Activated naive CD4-positive, alpha-beta T cell treated with anti-CD3 and anti-CD28 coated beads, Interleukin-2, amount 50 U/mL, for 72 hours (primary cell): ENCODE measurements at places on chromosomes 12 and 14.

- DNase-seq, result no peak
Measured at GRCh38 chr14:99936056-99936455, 129.2 kb upstream of the EVL start.

DNA sequence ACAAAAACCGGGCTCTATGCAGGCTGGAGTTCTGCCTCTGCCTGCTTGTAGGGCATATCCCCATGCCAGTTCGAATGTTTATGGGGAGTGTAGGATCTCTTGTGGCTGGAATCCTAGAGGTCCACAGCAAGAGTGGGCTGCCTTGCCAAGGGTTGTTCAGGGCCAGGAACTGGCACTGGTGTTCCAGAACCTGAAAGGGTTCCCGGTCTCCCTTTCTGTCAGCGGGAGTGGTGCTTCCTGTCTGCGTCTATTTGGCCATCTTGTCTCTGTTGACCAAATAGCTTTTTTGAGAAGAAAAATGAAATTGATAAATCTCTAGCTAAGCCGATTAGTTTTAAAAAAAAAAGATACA is 17.8 kb downstream of the OLR1 start:
- no peak for DNase-seq

GRCh38 chr12:2783936-2784600 is 10.7 kb upstream of the FKBP4 start:
- DNase-seq, result peak; percentile 62

DNA sequence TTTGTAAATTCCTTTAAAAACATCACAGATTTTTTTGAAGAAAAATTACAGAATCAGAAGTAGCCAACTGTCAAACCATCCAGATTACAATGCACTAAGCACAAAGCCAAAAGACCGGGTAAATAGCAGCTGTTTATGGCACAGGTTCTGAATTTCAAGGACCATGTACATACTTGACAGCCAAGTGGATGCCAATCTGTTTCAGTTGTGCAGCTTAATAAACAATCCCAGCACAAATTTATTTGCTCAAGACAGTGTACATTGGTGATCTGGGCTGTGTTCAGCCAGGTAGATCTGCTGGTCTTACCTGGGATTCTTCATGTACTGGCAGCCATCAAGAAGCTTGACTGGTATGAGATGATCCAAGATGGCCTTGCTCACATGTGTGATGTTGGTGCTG is 229.8 kb upstream of the FLRT2 start:
- DNase-seq, result no peak

GRCh38 chr12:65918021-65918420 is 93.7 kb downstream of the HMGA2 start:
- no peak for DNase-seq

- no peak for DNase-seq
Measured at GRCh38 chr14:71682337-71682736, 249.9 kb upstream of the RGS6 start.

DNA sequence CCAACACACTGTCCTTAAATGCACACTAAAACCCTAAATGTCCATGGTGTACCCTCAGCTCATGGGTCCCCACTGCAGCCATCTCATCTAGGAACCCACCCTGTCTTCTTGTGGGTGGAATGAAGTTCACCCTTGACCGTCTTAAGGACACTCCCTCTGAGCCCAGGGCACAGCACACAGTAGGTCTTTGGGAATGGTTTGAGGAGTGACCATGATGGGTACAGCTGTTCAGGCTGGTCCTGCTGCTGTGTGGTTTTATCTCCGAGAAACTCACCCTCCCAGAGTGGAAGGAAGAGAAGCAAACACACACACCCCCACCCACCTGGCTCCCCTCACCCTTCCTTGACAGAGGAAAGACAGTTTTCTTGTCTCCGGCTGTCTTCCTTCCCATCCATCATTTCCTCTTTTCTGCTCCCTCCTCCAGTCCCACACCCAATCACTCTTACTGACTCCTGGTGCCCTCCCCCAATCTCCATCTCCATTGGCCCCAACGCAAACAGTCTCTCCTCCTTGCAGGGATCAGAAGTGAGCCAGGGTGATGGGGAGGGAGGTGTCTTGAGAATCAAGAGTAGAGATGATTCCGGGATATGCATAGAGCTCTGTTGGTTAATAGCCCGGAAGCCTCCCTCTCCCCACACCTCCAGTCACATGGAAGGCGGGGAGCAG is 105.9 kb upstream of the LHX5 start:
- DNase-seq, result no peak

- DNase-seq, result no peak
Measured at GRCh38 chr12:130568501-130568900, 147.6 kb downstream of the RIMBP2 start.

DNA sequence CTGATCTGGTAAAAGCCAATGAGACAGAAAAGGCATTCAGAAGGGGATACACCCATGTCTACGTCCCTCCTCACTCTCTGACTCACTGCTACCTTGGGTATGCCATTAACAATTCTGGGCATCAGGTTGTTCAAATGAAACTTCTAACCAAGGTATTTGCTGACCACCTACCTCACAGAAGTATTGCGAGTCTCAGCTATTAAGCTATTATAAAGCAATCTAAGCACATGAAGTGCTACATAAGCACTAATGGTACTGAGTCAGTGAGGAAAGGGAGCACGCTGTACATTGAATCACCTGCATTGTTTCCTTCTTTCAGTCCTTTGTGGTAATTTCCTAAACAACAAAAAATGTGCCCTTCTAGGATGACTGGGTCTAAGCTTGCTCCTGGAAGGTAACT is 62.8 kb upstream of the CCDC91 start:
- DNase-seq, result no peak

DNA sequence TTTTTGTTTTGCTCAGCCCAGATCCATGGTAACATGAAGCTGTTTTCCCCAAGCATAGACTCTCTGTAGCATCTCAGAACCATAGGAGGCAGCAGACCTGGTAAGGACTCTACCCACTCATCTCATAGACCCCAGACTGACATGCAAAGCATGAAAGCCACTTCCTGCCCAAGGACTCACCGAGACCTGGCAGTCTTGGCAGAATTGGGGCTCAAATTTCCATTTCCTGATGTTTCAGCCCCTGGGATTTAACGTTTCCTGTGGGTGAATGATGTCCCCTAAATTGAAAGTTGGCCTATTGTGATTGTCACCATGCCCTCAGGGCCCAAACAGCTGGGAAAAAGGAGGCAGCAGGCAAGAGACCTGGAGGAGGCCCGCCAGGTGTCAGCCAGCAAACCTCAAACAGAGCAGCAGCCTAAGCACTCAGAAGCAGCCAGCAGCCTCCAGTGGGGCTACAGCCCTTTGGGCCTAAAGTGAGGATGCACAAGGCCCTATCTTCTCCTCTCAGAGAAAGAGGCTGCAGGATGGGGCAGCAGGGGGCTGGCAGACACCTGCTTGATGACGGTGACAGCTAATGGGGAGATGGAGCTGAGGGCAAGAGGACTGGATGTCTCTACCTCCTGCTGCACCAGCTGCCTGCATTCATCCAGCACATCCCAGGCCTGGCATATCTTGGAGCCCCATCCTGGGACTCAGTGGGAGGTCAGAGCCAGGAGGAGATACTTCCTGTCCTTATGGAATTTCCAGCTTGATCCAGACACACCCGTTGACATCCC is 8.5 kb downstream of the KRT85 start:
- no peak for DNase-seq

DNA sequence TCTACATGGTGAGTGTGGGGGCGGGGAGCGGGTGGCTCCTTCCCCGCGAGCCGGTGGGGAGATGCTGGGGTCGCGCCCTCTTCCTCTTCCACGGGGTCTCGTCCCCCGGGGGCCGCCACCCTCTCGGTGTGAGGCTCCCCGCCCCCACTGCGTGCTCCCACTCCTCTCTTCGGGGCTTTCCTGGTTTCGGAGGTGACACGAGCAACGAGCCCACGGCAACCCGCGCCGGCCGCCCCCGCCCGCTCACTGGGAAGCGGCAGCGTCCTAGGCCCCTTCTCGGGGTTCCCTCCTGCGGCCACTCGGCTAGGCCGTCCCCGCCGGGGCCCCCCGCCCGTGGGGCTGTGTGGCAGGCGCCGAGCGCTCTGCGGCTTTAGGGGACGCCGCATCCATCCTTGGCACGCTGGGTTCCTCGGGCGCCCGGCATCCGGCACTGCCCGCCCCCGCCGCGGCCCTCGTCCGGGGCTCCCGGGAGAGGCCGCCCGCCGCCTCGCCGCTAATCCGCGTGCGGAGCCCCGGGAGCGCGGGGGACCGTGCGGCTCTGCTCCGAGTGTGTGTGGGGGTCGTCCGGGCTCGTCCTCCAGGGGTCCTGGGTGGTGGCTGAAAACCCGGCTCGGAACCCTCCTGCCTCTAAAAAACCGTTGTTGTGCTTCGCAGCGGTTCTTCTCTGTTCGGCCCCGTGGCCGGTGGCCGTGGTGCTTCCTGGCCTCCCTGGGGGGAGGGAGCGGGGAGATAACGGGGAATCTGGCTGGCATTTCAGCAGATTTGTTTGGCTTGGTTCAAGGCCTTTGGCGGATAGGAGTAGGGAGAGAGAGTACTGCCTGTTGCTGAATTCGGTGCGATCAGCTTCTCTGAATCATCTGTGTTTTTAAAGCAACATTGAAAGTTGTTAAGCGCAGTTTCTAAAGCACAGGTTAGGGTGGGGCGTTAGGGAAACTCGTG is 1.0 kb downstream of the PCNX1 start:
- peak; percentile 63 for DNase-seq

DNA sequence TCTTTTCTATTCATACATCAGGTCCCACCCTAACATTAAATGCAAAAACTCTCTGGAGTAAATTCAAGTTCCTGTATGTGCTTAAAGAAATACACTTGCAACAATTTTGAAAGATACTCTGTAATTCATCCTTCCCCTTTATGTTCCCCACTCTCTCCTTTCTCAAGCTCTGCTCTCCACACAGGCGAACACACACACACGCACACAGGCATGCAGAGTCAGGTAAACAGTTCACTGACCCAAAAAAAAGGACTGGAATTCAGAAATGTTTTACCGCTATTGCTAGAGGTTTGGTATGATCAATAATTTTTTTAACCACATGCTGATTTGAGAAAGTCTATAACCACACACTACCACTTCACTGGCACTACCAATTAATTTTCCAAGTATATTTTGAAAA is 152.4 kb upstream of the TMCC3 start:
- DNase-seq, result no peak

DNA sequence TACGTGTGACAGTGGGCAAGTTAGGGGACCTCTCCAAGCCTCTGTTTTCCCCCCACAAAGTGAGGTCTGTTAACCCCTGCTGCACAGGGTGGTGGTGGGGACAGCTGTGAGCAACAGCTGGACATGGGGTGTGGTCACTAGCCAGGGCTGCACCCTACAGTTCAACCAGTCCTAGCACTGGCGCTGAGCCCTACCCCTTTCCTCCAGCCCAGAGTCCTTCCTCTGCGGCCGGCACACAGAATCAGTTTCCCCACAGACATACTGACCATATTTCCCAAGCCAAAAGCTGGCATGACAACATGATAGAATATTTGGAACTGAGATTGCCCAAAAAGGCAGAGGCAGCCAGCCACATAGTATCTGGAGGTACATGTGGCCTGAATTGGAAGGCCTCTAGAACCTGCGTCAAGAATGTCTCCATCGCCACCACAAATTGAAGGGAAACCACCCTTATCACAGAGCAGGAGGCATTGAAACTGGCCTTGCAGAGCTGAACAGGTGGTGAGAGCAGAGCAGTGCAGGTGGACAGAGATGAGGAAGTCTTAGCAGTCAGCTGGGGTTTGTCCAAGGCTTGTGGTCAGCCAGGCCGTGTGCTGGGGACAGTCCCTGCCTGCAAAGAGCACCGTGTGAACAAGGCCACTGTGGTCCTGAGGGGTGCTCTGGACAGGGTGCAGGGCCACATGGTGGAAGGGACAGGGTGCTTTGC is 21.2 kb downstream of the DEGS2 start:
- no peak for DNase-seq

DNA sequence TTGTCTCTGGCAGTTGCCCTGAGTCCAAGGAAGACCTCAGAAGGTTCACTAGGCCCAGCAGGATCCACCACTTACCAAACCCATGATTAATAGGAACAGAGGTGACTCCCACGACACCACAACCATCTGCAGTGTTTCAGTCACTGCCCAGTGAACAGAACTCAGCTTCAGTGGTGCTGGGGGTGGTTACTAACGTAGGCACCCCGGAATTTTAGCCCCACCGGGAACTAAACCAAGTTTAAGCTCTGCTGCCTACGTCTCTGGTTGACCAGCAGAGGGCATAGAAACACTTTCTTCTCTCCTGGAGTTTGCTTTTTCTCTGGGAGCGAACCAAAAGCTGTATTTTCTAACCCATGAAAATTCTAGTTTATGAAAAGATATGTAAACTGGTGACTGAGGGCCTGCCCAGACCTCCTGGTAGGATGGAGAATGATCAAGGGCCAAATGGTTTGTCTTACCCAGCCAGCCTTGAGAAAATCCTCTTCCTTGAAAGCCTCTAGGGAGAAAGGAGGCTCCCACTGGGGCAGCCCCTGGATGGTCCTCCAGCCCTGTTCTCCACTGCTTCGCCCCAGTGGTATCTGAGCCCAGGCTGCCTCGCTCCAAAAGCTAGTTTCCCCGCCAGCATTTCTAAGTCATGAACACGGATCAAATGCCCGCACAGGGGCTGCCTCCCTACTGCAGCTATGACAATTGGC is 379.8 kb downstream of the DPF3 start:
- DNase-seq, result no peak

DNA sequence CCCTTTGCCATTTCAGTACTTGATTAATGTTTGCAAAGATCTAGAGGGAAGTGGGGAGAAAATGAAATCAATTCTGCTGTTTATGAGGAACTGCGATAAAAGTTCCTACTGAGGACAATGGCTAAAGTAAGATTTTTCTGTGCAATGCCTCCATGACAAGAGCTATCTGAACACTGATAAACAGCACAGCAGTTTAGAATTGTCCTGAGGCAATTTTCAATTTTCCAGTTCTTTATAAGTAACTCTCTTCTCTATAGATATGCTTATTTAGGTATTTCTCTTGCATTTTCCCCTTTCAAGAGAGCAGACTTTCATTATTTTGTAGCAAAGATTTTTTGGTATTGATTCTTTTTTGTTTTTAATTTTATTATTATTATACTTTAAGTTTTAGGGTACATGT is 34.6 kb upstream of the TMTC2 start:
- DNase-seq, result no peak

DNA sequence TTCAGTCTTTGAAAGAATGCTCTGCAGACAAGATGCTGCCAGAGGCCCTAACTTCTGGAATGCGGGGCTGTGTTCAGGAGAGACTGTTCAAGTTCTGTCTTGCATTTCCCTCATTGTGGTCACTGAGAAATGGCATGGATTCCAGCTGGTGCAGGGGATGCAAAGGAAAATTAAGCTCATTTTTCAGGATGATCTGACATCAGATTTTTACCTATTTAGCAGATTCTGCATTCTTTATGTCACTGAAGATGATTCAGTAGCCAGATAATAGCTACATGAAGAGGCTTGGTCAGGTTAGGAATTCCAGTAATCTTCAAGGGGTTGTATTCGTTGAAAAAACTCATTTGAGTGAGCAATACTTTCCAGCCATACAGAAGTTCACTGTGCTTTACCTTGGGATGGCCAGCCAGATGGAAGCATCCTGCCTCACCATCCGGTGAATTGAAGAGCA is 16.1 kb upstream of the MFAP5 start:
- no peak for DNase-seq

GRCh38 chr14:21160061-21160610 is 4.3 kb upstream of the OR5AU1 start:
- DNase-seq, result no peak
